HCT116 (cell line): ENCODE measurements at places on chromosomes 7 and 10. TPM values are rescaled to one million over a fixed set of nuclear protein-coding genes. Genes with fewer than 3 reads are reported as not detected.

- no peaks in the 10 kb centered on the region for H3K36me3 ChIP-seq
- H3K4me1 ChIP-seq, result peaks cover 10% of the 10 kb centered on the region
- peak; percentile 31 for DNase-seq
- no peaks in the 10 kb centered on the region for H3K27me3 ChIP-seq
- no peak overlapping the region for H3K4me3 ChIP-seq
- H3K27ac ChIP-seq, result no peak overlapping the region
These were observed 33.5 kb upstream of the SLC26A3 start for GRCh38 chr7:107836237-107837144.

GRCh38 chr10:128064108-128064969 lies 61.9 kb downstream of the MKI67 start:
- no peak for DNase-seq
- H3K27me3 ChIP-seq, result no peaks in the 10 kb centered on the region
- H3K27ac ChIP-seq, result no peak overlapping the region
- no peaks in the 10 kb centered on the region for H3K36me3 ChIP-seq
- no peak overlapping the region for H3K4me3 ChIP-seq

- H3K27ac ChIP-seq, result no peak overlapping the region
- no peaks in the 10 kb centered on the region for H3K36me3 ChIP-seq
- H3K27me3 ChIP-seq, result no peaks in the 10 kb centered on the region
- peaks cover 12% of the 10 kb centered on the region for H3K4me1 ChIP-seq
These were observed 21.5 kb downstream of the WASL start for GRCh38 chr7:123727071-123727837.

GRCh38 chr7:48839108-48839507 lies 85.2 kb upstream of the CDC14C start:
- H3K4me3 ChIP-seq, result no peak overlapping the region
- H3K27ac ChIP-seq, result no peak overlapping the region
- no peaks in the 10 kb centered on the region for H3K4me1 ChIP-seq
- no peak for DNase-seq
- H3K36me3 ChIP-seq, result no peaks in the 10 kb centered on the region
- no peaks in the 10 kb centered on the region for H3K27me3 ChIP-seq

DNA sequence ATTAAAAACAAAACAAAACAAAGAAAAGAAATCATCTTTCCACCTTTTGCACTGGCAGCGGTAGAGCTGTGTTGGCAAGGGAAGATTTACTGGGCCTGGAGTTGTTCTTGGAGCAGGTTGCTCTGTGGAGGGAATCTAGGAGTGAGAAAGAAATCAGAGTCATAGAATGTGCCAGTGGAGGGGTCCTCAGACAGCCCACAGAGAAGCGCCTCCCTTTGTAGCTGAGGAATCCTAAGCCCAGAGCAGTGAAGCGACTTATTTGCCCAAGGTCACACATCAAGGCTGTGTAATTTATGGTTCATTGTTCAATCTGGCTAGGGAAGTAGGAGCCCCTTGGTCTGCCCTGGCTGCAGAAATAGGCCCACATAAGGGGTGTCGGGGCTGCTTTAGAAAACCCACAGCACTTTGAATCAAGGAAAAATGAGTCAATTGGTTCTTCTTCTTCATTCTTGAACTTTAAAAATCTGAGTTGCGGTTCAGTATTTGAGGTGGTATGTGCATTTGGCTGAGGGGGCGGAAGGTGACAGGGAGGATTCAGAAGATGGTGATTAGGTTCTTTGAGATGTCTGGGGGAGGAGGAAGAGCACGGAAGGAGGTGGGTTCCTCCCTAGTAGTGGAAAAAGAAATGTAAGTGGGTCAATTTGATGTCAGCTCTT lies 253.7 kb downstream of the PTEN start:
- no peaks in the 10 kb centered on the region for H3K4me1 ChIP-seq
- H3K27me3 ChIP-seq, result no peaks in the 10 kb centered on the region
- DNase-seq, result no peak
- no peak overlapping the region for H3K4me3 ChIP-seq
- H3K27ac ChIP-seq, result no peak overlapping the region

Gene NPTX2
- total RNA-seq, result not detected

Gene HOXA2
- 0.57 TPM for total RNA-seq
